ENCODE measurements at places on chromosomes 11 and 22.

DNA sequence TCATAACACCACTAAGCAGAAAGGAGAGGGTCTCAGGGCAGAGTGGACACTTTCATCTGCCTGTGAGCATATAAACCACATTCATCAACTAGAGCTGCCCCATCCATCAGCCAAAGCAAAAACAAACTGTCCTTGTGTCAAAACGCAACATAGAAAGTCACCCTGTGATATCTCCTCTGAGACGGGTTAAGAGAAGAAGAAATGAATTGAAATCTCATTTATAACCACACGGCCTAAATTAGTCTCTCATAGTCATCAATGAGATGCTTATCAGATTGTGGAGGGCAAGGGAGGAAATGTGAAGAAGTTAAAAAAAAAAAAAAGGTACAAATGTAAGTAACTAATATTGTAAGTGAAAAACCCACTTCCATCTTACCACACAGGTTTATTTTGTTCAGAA lies 75.7 kb downstream of the SIK3 start:
- DNase-seq = no peak

- DNase-seq = no peak
Measured at GRCh38 chr11:20029193-20029592, 131.1 kb downstream of the DBX1 start.

GRCh38 chr11:13949876-13950275 lies 12.6 kb upstream of the SPON1 start:
- DNase-seq = no peak

- no peak for DNase-seq
Measured at GRCh38 chr11:99268886-99269285, 248.1 kb downstream of the CNTN5 start.

DNA sequence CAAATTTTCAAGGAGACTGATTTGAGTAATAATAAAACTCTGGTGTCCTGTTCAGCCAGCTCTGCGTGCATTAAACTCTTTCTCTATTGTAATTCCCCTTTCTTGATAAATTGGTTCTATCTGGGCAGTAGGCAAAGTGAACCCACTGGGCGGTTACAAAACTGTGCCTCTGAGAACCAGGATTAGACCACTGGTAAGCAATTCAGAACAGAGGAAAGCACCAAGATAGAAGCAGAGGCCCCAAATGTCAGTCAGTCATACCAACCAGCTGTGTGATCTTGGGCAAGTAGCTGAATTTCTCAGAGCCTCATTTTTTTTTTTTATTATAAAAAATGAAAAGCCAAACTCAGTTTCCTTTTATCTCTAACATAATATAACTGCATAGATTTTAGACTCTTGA lies 54.9 kb downstream of the TRIM44 start:
- DNase-seq = no peak

- DNase-seq = no peak
Measured at GRCh38 chr11:131802440-131803115, 432.2 kb downstream of the NTM start.

- no peak for DNase-seq
Measured at GRCh38 chr11:85746670-85747069, 60.7 kb upstream of the CCDC89 start.

- no peak for DNase-seq
Measured at GRCh38 chr11:113410414-113411135, 23.0 kb downstream of the ANKK1 start.

GRCh38 chr11:115677190-115677589 lies 173.0 kb upstream of the CADM1 start:
- DNase-seq = no peak

DNA sequence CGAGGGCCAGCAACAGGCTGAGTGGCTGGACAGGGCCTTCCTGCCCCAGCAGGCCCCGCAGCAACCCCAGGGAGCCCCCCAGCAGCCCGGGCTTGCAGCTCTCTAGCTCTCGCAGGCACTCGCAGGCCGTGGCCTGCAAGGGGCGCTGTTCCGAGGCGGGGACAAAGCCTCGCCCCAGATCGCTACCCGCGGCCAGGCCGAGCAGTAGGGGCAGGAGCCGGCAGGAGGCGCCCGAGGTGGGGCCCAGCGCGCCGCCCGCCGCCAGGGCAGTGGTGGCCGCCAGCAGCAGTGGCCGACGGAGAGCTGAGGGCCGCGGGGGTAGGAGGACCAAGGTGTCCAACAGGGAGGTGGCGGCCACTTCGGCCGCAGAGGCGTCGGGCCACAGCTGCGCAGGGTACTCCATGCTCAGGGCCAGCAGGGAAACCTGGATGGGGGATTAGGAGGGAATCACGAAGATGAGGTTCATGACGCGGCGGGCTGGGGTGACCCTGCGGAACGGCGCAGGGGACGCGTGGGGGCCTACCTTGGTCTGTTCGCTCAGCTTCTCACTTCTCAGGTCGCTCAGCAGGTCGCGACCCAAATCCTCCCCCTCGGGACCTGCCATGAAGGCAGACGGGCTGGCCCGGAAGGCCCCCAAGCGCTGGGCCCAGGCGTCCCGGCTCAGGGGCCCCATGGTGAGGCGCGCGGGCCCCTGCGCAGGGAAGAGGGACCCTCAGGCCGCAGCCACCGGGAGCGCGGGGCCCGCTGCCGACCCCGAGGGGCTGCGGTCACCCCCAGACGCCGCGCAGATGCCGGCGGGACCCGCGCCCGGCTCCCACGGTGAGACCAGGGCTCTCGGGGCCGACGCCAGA lies 632 bp downstream of the AP5B1 start:
- DNase-seq = no peak

DNA sequence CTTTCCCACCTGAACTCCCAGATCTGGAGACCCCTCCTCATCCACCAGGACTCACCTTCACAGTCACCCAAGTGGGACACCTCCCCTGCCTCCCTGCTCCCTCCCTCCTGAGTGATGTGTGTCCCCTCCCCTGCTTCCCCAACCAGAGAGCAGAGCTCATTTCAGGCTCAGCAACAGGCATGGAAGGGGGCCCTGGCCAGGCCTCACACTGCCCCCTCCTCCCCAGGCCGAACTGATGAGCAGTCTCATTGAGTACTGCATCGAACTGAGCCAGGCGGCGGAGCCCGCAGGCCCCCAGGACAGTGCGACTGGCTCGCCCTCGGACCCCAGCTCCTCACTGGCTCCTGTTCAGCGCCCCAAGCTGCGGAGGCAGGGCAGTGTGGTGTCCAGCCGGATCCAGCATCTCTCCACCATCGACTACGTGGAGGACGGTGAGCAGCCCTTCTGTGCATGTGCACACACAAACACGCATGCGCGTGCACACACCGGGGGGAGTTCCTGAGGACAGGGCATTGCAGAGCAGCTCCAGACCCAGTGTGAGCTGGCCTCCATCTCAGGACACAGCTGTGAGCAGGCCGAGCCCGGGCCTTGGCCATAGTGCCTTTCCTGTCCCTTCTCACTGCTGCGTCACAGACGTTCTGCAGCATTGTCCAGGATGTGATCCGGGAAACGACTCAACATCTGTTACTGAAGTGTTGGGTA lies 17.8 kb upstream of the NEAT1 start:
- DNase-seq = no peak

GRCh38 chr11:85988780-85989179 lies 80.1 kb downstream of the PICALM start:
- no peak for DNase-seq

DNA sequence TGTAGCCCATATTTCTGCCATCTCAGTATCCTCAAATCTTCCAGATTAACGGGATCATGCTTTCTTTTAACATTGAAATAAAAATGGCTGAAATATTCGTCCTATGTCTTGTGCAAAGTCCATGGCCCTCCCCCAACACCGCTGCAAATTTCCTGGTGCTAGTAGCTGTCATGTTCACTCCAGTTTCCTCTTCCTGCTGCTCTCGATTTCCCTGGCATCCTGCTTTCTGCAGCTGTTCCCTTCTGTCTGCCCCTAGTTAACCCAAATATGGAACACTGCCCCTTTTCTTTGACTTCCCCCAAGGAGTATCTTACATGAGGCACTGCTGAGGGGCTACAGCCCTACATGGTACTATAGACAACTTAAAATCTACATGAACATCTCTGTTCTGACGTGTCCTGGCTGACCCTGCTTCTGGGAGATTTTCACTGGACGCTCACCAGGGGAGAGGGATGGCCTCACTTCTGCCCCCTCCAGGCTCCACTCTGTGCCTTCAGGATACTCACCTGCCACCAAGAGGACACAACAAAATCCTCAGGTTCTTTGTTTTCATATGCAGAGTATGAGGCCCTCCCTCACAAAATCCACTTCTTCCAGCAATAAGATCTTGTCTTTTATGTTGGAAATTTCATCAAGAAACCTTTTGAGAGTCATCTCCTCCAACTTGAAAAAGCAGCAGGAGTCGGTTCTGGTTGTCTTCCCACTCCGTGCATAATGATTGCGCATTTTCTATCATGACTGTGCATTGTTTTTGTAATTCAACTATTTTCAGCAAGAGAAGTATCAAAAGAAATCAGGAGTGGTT lies 29.5 kb upstream of the SCUBE2 start:
- no peak for DNase-seq

GRCh38 chr11:109267293-109268095 lies 154.5 kb upstream of the C11orf87 start:
- no peak for DNase-seq

- peak; percentile 26 for DNase-seq
Measured at GRCh38 chr11:26753723-26754504, 32.1 kb upstream of the SLC5A12 start.

DNA sequence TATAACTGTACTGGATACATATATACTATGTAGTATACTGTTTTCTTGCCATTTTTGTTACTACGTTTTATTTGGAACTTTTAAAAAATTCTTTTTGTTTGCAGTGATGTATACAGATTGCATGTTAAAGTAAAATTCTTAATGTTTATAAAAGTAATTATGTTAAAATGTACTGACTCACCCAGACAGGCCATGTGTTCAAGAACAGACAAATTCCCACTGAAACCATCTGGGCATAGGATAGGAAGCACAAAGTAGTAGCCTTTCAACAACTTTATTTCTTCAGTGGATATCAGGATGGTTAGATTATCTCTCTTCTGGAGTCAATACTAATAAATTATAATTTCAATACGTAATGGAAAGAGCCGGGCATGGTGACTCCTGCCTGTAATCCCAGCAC lies 19.8 kb downstream of the PRMT3 start:
- no peak for DNase-seq

GRCh38 chr11:20544603-20545237 lies 54.7 kb upstream of the SLC6A5 start:
- no peak for DNase-seq

- DNase-seq = no peak
Measured at GRCh38 chr11:125624756-125625213, at the start of gene CHEK1. Gene CHEK1, plus strand, starts transcription at chr11:125625163. Its CDS starts 1,606 bp downstream, at chr11:125626769.

DNA sequence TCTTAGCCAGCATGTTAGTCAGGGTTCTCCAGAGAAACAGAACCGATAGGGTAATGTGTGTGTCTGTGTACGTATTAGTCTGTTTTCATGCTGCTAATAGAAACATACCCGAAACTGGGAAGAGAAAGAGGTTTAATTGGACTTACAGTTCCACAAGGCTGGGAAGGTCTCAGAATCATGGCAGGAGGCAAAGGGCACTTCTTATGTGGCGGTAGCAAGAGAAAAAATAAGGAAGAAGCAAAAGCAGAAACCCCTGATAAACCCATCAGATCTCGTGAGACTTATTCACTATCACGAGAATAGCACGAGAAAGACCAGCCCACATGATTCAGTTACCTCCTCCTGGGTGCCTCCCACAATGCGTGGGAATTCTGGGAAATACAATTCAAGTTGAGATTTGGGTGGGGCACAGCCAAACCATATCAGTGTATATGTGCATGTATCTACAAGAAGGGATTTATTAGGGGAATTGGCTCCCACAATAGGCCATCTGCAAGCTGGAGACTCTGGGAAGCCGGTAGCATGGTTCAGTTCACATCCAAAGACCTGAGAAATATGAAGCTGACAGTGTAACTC lies 173.7 kb upstream of the NECTIN1 start:
- no peak for DNase-seq

DNA sequence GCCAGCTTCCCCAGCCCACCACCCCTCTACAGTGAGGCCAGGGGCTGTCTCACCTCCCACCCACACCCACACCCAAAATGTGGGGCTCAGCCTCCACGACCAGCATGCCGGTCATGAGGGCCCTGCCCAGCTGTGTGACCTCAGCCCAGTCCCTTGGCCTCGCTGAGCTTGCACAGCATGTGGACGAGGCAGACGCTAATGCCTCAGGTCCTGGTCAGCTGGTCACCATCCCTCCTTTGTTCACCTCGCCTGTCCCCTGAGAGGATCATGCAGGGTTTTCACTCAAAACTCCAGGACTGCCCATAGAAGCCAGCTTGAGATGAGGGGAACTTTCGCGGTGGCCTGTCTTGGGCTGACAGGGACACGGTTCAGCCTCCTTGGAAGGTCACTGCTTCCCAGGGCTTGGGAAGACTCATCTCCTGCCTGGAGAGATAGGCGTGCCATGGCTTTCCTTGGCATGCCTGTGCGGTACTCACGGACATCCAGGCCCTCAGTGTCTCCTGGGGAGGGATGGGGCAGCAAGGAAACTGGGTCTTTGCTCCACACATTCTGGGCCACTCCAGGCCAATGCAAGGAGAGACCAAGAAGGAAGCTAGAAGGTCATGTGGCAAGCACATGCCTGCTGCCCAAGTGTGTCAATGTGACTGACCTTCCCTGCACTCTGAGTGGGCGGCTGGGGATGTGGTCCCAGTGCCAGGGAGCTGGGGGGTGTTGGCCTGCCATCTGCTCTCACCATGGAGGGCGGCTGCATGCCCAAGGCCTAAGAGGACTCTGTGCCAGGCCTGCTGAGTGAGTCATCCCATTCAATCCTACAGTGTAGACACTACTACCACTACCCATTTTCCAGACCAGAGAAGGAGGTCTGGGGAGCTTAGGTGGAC lies 3.2 kb upstream of the RTN4R start:
- DNase-seq = no peak

- no peak for DNase-seq
Measured at GRCh38 chr11:45652781-45653180, 12.6 kb downstream of the CHST1 start.

DNA sequence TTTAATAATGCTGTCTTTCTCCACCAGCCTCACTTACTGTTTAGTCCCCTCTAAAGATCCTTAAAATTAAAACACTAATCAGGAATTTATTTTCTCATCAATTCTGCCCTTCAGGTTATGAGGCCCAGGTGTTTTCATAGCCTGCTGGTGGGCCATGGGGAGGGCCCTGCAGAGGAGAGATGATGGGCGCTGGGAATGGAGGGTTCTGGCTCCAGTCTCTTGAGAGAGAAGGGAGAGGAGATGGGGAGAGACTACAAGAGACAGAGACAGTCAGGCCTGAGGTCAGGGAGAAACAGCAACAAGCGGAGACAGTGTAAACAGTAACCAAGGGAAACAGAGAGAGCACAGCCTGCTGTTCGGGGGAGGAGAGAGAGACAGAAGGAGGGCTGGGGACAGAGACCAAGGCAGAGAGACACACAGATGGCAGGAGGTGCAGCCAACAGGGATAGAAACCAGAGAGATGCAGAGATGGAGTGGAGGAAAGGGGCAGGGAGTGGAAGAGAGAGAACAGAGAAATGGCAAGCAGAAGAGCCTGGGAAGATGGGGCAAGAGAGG lies 187.3 kb upstream of the SYT13 start:
- DNase-seq = no peak

DNA sequence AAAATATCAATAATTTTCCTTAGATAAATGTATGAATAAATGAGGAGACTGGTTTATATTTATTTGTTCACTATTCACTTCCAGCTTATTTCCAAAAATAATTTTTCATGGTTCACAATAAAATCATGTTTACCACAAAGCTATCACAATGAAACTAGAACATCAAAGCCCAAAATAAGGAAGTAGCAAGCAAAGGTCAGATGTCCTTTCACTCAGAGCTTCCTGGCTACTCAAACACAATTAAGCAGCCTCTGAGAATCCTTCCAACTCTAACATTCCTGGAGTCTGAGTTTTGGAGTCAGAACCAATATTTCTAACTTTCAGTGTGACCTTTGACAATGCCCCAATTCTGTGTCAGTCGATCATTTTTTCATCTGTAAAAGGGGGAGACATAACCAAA lies 527.0 kb downstream of the SOX6 start:
- no peak for DNase-seq
